ENCODE measurements at places on chromosomes 11 and 22.
A peak's percentile ranks its signal among the peaks of the same experiment; 100 is the strongest.

DNA sequence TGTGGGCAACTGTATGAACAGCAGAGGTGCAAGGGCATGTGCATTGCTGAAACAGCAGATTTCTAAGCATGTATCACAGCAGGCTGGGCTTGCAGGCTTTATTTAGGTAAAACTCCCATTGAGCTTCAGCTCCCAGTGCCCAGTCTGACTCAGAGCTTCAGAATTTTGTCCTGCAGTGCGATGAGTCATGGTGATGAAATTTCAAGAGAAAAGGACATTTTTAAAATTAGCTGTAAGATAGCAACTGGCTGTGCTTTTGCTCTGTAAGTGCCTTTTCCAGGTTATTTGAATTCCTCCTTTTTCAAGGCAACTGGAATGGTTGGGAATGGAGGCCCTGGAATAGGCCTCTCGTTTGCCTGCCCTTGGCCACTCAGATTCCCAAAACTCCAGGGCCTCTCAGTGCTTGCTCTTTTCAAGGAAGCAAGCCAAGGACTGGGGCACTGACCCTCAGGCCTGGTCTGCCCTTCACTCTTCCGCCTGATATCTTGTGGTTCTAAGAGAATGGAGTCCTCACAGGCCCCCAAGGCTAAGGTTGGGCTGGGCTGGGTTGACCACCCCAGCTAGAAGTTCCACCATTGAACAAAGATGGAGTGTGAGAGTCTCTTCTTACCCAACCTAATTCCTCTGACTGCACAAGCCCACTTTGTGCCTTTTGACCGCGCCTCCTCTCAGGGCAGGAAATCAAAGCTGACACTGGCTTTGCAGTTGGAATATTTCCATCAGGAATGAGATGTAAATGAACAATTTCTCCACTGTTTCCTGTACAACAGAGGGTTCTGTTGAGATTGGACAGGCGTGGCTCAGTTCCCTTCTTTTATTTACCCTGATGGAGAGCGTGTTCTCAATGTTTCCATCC lies 59.5 kb upstream of the PRSS23 start:
- DNase-seq: no peak

DNA sequence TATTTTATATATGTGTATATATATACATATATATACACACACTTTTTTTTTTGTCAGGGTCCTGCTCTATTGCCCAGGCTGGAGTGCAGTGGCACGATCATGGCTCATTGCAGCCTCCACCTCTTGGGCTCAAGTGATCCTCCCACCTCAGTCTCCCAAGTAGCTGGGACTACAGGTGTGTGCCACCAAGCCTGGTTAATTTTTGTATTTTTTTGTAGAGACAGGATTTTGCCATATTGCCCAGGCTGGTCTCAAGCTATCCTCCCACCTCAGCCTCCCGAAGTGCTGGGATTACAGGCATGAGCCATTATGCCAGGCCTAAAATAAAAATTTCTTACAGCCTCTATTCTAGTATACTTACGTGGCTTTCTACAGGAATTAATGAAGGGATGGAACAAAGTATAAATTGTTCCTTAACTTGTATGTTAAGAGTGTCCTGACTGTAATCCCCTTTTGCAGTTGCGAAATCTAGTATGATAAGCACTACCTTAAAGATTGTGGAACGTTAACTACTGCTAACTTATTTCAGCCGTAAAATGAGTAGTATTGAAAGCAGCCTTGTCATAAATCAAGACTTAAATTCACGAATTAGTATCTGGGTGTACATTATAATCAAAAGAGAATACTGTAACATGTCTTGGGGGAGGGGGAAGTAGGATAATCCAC lies 2.1 kb downstream of the TRAF6 start:
- no peak for DNase-seq

DNA sequence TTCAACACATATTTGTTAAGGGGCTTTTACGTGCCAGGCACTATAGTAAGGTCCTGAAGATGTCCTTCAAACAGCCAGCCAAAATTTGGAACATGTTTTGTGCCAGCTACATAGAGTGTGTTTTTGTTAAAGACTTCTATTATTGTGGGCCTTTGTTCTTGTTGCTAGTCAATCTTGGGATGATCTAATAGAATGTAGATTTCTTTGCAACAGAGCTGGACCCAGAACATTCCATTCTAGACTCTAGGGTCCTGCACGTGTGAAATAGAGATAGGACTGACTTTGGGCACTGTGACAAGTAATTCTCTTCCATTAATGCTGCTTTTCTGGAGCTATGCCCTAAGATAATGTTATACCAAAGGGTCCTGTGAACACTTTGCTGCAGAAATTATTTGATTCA lies 16.9 kb upstream of the IPO7 start:
- no peak for DNase-seq

GRCh38 chr11:63837027-63837688 lies 1.8 kb upstream of the MARK2 start:
- peak; percentile 61 for DNase-seq

GRCh38 chr11:73267906-73268540 lies 4.1 kb upstream of the P2RY6 start:
- DNase-seq: no peak

DNA sequence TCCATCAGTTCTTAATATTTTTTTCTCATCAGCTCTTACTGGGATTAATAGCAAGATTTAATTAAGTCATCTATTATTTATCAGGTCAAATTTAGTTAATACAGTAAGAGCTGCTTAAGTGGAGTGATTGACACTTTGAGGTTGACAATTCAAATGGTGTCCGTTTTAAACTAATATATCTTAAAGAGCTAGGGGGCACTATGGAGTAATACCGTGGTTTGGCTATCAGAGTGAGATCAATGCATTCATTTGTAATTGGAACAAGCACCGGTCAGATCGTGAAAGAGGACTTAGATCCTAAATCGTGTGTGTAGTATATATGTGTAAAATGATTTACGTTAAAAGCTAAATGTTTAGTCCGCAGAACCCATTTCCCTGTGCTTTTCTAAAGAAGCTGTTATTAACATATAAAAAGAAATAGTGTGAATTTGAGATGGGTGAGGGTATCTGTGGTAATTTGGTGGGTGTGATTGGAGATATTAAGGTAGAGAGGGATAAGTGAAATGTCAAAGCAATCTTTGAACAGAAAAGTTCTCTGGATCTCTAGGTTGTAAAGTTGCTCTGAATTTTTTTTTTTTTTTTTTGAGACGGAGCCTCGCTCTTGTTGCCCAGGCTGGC lies 2.3 kb downstream of the SIK2 start:
- DNase-seq: no peak

DNA sequence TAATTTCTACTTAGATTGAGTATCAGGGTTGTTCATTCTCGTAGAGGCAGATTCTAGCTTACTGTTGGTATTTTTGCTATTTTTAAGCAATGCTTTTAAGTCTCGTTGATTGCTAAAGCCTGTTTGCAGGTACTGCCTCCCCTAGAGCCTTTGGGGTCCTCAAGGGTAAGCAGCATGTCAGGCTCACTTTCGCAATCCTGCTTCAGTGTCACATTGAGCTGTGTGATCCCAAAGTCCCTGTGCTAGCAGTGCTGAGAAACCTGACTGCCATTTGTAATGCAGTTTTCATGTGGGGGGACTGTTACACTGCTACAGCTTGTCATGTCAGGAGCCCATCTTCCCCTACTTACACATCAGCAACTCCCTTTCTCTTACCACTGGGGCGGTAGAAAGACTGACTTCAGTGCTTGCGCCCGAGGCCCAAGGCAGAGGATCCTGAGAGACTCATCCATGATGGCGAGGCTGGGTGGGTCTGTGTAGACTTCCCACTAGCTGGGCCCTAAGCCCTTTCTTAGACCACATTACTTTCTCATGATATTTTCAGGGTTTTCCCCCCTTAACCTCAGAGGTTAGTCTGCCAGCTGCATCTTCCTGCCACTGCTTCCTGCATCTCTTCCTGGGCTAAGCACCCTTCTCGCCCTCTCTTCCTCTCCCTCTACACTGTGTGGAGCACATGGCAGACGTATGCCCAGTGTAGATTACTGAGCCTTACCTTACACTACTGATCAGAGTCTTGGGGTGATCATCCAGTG lies 40.8 kb upstream of the ST14 start:
- DNase-seq: no peak

DNA sequence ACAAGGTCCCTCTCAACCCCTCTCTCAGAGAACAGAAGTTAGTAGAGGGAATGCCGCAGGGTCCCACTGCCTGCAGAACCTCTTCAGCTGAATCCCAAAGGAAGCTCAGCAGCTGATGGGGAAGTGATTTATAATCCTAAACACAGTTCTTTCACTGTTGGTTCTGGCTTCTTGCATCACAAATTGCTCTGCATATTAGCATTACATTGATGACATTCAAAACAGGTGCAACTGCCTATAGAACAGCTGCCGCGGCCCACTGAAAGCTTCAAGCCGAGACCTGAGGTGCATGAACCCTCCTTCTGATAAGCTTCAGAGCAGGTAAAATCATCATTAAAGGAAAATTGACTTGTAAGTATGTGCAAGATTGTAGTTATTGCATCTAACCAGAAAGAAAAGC lies 75.2 kb upstream of the KIRREL3 start:
- DNase-seq: no peak

DNA sequence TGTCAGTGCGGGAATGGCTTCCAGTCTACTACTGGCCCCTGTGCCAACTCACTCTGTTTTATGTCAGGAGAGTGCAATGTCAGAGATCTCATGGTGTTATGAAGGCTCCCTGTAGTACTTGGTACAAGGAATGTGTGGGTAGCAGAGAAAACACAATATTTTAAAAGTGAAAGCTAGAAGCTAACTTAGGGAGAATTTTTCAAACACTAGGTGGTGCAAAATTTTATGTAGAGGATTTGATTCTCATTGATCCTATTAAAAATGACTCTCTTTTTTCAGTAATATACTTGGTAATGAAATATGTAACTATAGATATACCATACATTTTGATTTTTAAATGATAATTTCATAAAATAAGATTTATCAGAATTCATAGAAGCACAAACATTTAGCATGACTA lies 134.7 kb downstream of the JRKL start:
- DNase-seq: no peak

DNA sequence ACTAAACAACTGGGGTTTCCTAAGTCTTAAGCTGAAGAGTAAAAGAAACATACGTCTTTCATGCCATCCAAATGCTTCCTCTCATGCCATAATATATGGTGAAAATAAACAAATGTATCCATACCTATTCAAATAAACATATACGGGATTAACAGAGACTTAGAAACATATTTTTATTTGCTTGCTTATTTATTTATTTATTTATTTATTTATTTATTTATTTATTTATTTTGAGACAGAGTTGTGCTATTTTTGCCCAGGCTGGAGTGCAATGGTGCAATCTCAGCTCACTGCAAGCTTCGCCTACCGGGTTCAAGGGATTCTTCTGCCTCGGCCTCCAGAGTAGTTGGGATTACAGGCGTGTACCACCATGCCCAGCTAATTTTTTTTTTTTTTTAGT lies 291.6 kb upstream of the CNTN5 start:
- DNase-seq: no peak

GRCh38 chr11:13043912-13044628 lies 35.0 kb downstream of the RASSF10 start:
- DNase-seq: no peak

DNA sequence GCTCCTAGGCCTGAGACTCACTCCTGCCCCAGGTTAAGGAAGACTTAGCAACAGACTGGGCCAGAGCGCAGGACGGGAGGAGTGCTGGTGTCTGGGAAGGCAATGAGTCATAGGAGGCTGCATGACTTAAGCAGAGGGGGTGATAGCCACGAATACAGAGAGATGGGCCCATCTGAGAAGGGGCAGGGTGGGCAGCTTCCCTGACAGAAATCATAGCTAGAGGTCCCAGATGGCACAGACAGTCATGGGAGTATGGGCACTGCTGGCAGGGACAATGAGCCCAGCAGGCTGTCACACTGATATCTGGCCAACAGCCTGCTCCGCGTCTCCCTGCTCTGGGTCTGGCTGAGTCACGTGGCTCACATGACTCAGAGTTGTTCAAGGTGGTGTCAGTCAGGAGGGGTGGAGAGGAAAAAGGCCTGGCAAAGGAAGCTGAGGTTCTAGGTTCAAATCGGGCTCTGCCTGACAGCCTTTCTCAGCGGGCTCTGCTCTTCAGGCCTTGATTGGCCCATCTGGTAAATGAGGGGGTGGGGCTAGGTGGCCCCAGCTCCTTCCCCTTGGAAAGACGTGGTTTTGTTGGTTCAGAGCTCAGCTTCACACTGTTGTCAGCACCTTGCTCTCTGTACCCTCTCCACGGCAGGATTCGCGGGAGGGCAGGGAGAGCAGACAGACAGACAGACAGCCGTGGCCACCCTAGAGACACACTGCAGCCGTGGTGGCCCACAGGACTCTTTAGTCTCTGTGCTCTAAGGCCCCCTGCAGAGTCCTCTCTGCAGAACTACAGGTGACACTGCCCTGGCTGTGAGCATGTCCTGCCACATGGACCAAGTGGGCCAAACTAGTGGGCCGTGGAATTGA lies 47.8 kb downstream of the DBX1 start:
- no peak for DNase-seq

GRCh38 chr22:22593250-22593649 lies 34.2 kb upstream of the PRAME start:
- no peak for DNase-seq

- DNase-seq: no peak
These were observed 139.0 kb downstream of the FCHSD2 start for GRCh38 chr11:73003088-73003487.

- no peak for DNase-seq
These were observed 9.6 kb upstream of the SC5D start for GRCh38 chr11:121282886-121283502.

GRCh38 chr22:37559521-37559900 lies 769 bp upstream of the CDC42EP1 start:
- DNase-seq: no peak

GRCh38 chr11:126418887-126419286 lies 63.4 kb downstream of the ST3GAL4 start:
- no peak for DNase-seq

DNA sequence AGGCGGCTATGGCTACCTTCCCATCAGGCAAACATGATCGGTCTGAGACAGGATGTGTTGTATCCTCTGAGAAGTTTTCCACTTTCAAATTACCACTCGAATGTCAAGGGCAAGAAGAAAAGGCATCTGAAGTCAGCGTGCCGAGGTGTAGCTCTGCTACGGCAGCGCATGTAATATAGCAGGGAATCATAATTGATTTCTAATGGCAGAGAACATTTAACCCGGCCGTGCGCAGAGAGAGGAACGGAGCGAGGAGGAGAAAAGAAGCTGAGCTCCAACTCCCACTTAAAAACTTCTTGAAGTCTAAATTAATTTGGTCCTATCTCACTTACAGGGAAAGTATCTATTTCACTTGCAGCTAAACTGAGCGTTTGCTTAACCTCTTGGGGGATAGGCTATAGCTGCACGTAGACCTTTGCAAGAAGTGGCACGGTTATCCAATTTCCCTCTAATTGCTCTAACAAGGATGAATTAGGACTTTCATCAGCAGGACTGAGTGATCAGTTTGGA lies 137.3 kb upstream of the KIRREL3 start:
- DNase-seq: no peak

GRCh38 chr11:6505577-6506240 lies 8.6 kb downstream of the DNHD1 start:
- DNase-seq: no peak

GRCh38 chr11:563812-564578 lies 3.2 kb downstream of the RASSF7 start:
- no peak for DNase-seq

DNA sequence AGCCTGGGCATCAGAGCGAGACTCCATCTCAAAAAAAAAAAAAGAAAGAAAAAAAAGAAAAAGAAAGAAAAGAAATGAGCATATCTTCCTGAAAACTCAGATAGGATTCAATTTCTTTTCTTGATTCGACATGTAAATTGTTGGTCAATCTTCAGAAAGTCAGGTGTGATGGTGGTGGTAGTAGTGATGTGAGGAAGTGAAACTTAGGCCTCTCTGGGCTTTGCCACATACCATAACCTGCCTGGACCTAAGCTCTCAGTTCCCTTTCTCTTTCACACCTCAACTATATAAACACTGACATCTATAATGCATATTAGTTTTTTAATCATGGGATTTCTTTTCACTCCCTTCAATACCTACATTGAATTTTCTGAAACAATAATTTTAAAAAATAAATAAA lies 98.0 kb upstream of the TBCEL start:
- DNase-seq: no peak
